ENCODE measurements at places on chromosomes 2 and 18.

DNA sequence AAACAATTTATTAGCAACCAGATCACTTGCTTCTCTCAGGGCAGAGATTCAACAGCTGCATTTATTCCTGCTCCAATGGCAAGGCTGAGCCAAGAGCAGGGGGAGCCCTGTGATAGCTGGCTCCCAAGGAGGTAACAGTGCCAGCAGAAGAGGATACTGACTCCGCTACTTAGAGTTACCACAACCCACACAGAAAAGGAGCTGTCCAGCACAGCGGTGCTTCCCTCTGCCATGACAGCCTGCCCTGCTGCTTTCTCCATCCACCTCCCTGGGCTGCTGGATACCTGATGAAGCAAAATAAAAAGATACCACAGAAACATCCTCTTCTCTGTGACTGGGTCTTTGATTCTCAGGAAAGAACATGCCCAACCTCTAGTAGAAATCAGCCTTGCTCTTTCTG is 467.2 kb downstream of the LRRTM4 start:
- DNase-seq: no peak

DNA sequence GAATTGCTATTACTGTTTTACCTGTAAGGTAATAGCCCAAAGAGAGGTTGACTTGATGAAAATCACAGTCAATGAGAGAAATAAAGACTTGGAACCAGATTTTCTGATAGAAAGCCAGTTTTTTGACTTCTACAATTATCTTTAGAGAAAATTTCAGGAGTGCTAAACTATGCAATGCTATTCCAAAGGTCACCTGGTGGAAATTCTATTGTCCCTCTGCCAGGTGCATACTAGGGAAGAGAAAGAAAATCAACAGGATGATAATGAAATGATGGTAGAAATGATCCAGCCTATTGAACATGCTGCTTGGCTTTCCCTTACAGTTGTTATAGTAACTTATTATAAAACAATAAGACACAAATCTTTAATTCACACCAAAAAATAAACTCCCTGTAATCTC is 85.0 kb downstream of the FASTKD2 start:
- no peak for DNase-seq

DNA sequence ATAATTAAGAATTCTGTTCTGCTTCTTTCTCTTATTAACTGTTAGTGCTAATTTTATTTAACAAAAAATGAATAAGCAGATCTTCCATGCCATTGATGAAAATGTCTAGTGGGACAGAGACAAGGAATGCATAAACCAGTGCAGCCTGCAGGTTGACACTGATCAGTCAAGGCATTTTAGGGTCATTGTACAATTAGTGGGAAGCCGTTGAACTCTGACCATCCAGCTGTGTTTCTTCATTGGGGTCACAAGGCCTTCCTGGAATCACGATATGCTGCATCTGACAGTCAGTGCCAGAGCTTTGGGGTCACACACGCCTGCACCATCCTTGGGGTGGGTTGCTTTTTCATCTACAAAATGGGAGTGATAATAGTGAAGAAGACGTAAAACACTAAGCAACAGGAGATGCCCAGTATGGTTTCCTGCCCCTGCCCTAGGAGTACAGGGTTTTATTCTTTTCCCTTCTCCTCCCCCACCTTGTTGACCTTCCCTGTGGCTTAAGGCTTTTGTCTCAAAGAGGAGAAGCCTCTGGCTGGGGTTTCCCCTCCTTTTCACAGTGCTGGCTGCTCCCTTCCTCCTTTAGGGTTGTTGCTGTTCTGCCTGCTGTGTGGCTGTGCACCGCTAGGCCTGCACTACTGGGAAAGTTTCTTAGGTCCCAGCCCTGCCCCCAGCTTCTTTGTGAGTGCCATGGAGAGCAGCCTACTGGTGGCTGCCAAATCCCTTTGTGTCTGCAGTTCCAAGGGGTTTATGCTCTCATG is 245.6 kb downstream of the TPGS2 start:
- DNase-seq: no peak

DNA sequence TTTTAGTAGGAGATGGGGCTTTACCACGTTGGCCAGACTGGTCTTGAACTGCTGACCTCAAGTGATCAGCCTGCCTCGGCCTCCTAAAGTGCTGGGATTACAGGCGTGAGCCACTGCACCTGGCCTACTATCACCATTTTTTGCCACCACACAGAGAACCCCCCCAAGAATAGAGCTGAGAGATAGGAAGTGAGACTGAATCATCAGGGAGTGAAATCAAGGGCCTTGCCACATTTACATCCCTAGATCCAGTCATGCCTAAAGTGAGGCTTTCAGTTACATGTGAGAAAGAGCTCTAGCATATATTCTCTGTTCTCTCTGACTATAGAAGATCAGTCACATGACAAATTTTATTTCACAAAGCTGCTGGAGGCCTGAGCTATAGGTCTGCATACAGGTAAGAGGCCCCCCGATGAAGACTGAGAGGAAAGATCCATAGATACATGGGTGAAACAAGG is 28.0 kb upstream of the KCMF1 start:
- DNase-seq: no peak

DNA sequence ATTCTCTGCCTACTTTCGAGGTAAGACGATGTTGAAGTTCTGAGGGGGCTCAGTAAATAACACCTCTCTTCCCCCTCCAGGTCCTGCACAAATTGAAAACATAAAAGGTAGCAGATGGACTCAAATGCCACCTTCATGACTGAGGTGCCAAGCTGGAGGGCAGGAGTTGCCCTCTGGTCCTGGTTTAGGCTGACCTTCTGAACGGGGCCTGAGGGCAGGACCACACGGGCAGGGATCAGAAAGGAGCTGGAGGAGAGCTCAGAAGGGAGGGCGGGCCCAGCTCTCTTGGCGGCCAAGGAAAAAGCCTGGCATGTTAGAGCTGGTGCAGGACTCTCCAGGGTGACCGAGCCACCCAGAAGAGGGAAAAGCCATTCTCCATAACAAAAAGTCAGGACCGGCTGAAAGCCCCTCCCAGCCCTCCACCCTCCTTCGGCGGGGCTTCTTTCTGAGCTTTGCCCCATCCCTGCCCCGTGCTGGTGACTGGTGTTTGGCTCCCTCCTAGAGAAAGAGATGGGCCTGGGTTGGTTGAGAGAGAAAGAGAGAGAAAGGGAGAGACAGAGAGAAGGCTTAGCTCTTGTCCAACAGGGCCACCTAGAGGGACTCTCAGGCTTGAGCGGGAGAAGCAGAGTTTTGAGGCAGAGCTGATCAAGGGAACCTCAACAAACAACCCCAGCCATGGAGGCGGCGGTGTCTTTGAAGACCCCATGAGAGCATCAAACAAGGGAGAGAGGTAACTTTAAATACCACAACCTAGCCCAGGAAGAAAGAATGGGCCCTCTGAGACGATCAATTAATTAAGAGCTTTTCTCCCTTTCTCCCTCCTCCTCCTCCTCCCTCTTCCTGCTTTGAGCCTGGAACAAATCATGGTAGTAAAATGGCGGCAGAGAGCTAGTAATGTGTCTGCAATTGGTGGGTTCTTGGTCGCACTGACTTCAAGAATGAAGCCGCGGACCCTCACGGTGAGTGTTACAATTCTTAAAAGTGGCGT is 50.8 kb downstream of the WIPF1 start:
- DNase-seq: no peak

GRCh38 chr2:230472621-230473018 is 56.6 kb downstream of the SP100 start:
- no peak for DNase-seq

GRCh38 chr2:202172439-202173211 is 65.8 kb downstream of the SUMO1 start:
- no peak for DNase-seq

- no peak for DNase-seq
Measured at GRCh38 chr2:232973796-232974195, 39.3 kb downstream of the NGEF start.

GRCh38 chr2:241496904-241497877 is 11.2 kb downstream of the STK25 start:
- DNase-seq: no peak

DNA sequence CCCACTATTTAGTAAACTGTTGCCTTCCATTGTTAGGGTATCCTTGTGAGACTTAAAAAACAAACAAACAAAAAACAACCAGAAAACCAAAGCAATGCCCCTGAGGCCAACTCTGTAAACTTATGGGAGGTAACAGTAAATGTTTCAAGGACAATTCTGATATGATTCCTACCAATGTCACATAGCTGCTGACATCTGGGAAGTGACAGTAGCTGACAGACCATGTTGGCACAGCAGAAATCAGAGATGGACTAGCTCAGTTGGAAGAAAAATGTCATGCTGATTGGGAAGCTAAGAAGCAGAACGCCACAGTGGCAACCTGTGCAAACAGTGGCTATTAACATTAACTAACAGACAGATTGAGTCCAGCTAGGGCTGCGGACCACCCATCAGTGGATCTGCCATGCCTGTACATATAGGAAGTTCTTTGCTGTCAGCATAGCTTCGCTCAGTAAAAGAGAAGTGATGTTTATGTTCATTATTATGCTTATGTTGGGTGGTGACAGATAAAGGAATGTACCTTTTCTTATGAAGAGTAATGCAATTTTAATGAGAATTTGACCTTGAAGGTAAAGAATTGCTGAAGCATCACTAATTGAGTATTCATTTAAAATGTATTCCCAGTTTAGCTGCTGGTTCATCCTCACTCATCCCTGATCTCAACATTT is 180.6 kb downstream of the PARD3B start:
- DNase-seq: peak; percentile 58

DNA sequence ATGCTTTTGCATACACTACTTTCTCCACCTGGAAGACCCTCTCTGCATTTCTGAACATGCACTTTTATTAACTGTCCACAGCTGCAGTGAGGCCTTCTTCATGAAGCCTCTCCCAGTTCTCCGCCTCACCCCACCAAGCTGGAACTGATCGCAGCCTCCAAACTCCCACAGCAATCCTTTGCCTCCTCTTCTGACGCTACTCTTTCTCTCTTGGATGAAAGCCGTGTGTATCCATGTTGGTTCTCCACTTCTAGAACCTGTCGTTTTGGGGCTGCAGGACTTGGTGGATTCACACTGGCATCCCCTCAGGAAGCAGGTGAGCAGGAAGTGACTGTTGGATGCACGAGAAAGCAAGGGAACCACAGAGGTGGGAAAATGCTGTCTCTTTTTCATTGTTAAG is 288.6 kb downstream of the MYCN start:
- no peak for DNase-seq

GRCh38 chr2:190486037-190486623 is 48.4 kb downstream of the NEMP2 start:
- peak; percentile 29 for DNase-seq

GRCh38 chr2:43175020-43175441 is 51.4 kb downstream of the ZFP36L2 start:
- no peak for DNase-seq

- DNase-seq: no peak
Measured at GRCh38 chr2:1541819-1542475, 128.7 kb downstream of the TPO start.

DNA sequence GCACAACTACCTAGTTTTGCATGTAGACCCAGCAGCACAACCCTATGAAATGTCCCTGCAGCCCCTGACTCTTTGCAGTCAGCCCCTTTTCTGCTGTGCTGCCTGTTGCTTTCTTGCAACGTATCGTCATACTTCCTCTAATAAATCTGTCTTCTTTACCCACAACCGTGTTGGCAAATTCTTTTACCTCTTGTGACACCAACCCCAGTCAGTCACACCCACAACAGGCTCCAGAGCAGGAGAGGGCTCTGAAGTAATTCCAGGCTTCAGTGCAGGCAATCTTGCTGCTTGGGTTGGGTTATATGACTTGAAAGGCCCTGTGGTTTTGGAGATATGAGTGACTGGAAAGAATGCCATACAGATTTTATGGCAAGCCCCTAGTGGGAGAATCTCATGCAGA is 79.1 kb upstream of the KCNH7 start:
- no peak for DNase-seq

- DNase-seq: peak; percentile 54
Measured at GRCh38 chr2:10839813-10840212, 27.2 kb upstream of the PDIA6 start.

DNA sequence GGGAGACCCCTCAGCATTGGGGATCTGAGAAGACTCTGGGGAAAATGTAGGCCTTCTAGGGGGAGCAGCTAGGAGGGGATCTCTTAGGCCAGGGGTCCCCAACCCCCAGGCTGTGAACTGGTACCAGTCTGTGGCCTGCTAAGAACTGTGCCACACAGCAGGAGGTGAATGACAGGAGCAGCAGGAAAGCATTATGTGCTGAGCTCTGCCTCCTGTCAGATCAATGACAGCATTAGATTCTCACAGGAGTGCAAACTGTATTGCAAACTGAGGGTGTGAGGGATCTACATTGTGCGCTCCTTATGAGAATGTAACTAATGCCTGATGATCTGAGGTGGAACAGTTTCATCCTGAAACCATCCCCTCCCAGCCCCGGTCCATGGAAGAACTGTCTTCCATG is 127.3 kb downstream of the SCG2 start:
- no peak for DNase-seq

- DNase-seq: peak; percentile 69
Measured at GRCh38 chr2:16900405-16901025, 234.9 kb upstream of the CYRIA start.

DNA sequence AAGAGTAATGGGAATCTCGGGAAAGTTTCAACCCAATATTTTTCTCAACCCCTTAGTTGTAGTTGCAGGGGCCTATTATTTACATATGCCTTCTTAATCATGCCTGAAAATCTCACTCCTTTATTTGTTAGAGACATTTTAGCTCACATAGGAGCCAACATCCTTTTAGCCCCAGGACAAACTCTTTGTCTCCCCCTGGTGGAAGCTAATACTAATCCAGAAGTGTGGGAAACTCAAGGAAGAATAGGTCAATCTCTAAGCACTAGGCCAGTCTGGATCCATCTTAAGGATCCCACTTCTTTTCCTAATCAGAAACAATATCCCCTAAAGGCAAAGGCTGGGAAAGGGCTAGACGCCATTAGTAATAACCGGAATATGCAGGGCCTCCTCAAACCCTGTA is 550.9 kb upstream of the PKDCC start:
- no peak for DNase-seq
